ENCODE measurements at places on chromosomes 12 and 14. TPM values are rescaled to one million over a fixed set of nuclear protein-coding genes. Genes with fewer than 3 reads are reported as not detected.

Gene GLT8D2
- total RNA-seq, result 16.7 TPM

Gene COX6A1
- 488 TPM for total RNA-seq

DNA sequence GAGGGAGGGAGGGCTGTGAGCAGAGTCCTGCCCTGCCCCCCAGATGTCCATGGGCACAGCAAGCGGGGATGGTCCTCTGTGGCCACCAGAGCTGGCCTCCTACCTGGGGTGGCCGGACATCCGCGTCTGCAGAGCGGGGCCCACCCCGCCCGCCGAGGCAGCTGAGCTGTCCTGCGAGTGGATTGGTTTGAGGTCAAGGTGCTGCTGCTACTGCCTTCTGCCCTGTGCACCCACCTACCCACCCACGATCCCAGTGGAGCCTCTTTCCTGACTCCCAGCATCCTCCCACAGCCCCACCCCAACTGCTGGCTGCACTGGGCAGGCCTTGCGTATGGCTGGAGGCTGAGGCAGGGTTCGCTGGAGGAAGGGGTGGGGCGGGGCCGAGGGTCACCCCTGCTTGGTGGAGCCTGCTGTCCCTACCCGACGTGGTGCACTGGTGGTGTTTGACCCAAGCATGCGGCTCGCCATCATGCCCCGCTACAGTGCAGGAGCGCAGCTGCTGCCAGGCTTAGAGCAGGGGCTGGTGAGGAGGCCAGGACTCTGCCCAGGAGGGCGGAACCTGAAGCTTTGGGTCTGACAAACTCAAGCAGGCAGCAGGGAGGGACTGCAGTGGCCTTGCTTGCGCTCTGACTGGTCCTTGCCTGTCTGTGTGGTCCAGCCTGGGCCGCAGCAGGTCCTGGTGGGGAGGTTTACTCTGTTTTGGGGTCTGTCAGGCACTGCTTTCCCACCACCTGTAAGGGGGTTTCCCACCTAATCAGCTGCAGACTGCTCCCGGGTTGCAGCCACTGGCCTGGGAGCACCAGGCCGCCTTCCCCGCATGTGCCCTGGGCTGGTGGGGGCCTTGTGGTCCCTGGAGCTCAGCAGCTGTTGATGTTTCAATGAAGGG lies 23.7 kb downstream of the CEP170B start:
- H3K4me1 ChIP-seq, result no peaks in the 10 kb centered on the region
- H3K27ac ChIP-seq, result no peak overlapping the region
- peak; percentile 2 for DNase-seq
- H3K36me3 ChIP-seq, result no peaks in the 10 kb centered on the region
- no peak overlapping the region for H3K4me3 ChIP-seq

Gene CDKN1B
- total RNA-seq, result 37.6 TPM

DNA sequence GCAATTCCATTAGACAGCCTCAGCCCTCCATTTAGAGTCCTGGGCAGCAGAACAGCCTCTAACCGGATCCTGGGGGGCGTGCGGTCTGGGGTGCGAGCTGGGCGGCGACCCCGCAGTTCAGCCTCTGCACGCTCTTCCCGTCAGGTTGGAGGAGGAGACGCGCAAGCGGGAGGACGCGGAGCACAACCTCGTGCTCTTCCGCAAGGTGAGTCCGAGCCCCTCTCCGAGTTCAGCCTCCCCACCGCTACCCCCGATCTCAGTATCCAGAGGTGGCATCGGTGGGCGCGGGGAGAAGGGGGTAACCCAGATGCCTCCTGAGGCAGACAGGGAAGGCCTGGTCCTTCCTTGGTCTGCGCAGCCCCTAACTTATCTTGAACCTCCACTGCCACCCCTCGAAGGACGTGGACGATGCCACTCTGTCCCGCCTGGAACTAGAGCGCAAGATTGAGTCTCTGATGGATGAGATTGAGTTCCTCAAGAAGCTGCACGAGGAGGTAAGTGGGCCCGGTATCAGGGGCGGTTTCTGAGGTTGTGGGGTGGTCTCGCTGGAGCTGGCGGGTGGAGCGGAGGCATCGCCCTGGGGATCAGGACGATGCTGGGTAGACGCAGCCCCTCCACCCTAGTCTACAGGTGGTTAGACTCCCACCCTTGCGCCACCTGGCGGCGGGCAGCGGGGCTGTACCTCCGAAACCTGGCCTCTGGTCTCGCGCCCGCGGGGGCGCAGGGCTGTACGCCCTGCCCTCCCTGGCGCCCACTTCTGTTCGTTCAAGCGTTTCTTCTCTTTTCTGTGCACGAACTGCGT lies 1.3 kb downstream of the PRPH start:
- peaks cover 3% of the 10 kb centered on the region for H3K4me1 ChIP-seq
- H3K27ac ChIP-seq, result no peak overlapping the region
- H3K27me3 ChIP-seq, result no peaks in the 10 kb centered on the region
- H3K36me3 ChIP-seq, result no peaks in the 10 kb centered on the region

All from SJCRH30 (cell line).